Hindlimb muscle (tissue), 1 donor: ENCODE measurements at places on chromosomes 11 and 22.

- DNase-seq: no peak
Measured at GRCh38 chr11:19953909-19954308, 206.4 kb downstream of the DBX1 start.

- no peak for DNase-seq
Measured at GRCh38 chr11:2261436-2262230, 8.8 kb downstream of the ASCL2 start.

DNA sequence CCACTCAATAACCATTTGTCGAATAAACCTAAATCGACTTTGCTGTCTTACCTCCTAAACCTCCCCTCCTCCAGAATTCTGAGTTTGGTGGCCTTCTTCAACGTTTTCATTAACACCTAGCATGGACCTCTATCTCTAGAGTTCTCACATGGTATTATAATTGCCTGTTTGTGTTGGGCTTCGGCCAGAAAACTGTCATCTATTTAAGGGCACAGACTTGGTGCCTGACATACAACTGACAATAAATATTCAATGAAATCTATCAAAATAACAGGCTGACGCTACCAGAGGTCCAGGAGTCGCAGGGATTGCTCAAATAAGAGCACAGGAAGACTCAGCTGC is 687 bp downstream of the ALKBH8 start:
- DNase-seq: no peak

DNA sequence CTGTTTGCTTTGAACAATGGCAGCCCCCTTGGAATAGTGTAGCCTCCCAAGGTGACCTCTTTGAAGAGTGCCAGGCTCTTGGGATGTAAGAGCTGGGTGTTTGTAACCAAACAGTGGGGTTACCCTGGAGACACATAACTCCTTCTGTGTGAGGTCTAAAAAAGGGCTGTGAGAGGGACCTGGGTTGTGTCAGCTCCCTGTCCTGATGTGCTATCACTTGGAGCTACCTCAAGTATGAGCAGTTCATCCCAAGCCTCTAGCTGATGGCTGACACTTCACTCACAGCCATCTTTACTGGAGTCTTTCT is 40.2 kb downstream of the TSPAN18 start:
- no peak for DNase-seq

DNA sequence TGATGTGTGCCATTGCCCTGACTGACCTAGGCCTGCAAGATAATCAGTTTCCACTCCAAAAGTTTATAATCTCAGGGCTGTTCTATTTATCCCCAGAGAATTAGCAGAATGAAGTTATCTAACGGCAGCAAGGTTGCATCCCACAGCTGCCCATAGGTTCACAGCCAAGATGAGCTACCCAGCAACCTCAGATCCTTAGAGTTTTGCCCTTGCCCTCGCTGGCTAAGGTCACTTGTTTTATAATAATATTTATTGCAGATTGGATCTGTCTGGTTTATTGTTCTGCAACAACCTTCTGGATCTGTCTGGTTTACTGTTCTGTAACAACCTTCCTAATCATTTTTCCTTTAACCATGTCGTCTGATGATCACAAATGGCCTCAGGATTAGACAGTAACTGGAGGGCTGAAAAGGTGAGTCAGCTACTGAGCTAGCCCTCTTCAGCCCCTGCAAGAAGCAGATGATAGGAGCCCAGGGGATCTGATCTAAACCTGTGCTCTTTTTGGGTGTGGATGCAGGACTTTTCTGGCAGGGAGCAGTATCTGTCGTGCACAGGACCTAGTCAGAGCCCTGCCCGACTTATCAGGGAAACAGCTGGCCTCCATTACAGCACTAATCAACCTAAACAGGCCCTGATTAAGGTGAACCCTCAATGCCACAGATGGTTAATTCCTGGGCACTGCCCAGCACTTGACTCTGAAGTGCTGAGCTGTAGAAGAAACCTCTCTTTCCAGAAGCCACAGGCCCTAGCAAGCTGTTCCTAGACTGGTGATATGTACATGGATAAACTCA is 642.9 kb upstream of the KIRREL3 start:
- no peak for DNase-seq

DNA sequence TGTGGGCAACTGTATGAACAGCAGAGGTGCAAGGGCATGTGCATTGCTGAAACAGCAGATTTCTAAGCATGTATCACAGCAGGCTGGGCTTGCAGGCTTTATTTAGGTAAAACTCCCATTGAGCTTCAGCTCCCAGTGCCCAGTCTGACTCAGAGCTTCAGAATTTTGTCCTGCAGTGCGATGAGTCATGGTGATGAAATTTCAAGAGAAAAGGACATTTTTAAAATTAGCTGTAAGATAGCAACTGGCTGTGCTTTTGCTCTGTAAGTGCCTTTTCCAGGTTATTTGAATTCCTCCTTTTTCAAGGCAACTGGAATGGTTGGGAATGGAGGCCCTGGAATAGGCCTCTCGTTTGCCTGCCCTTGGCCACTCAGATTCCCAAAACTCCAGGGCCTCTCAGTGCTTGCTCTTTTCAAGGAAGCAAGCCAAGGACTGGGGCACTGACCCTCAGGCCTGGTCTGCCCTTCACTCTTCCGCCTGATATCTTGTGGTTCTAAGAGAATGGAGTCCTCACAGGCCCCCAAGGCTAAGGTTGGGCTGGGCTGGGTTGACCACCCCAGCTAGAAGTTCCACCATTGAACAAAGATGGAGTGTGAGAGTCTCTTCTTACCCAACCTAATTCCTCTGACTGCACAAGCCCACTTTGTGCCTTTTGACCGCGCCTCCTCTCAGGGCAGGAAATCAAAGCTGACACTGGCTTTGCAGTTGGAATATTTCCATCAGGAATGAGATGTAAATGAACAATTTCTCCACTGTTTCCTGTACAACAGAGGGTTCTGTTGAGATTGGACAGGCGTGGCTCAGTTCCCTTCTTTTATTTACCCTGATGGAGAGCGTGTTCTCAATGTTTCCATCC is 59.5 kb upstream of the PRSS23 start:
- peak; percentile 75 for DNase-seq

DNA sequence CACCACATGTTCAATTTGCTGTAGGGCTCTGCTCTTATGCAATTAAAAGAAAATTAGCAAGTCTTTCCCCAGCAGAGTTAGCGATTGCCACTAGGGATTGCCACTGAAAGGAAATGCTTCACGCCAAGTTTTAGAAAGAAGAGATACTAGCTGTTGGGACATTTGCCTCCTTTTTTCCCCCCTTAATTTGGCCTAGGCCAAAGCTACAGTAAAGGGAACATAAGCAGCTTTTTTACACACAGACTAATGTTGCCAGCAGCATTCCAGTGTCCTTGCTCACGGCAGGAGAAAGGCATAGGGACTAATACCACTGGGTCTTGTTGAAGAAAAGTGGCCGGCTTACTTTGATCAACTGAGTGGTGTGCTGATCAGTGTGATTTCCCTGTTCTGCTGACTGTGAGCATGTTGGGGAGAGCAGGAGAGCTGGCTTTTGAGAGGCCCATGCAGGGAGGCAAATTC is 71.2 kb downstream of the PHF21A start:
- DNase-seq: peak; percentile 21

DNA sequence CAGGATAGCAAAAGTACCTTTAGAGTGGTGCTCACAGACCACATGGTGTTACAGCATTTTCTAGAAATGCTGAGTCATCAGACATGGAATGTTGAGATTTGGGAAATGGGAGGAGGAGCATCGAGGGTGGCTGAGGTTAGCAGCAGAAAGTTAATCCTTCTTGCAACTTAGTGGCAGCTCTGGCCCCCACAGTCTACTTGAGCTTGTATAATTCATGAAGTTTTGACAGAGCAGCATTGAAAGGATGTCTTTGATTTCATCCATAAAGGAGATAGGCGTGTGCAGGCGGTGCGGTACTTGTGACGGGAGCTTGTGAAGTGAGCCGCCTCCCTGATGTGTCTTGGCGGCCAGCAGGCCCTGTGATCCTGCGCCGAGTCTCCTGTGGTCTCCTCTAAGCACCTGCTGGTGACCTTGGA is 330.5 kb downstream of the TBC1D22A start:
- DNase-seq: no peak

DNA sequence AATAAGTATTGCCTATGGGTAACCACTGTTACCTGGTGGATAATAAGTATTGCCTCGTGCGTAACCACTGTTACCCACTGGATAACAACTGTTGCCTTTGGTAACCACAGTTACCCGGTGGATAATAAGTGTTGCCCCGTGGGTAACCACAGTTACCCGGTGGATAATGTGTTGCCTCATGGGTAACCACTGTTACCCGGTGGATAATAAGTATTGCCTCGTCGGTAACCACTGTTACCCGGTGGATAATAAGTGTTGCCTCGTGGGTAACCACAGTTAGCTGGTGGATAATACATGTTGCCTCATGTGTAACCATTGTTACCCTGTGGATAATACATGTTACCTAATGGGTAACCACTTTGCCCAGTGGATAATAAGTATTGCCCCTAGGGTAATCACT is 9.8 kb upstream of the NXPE4 start:
- no peak for DNase-seq

DNA sequence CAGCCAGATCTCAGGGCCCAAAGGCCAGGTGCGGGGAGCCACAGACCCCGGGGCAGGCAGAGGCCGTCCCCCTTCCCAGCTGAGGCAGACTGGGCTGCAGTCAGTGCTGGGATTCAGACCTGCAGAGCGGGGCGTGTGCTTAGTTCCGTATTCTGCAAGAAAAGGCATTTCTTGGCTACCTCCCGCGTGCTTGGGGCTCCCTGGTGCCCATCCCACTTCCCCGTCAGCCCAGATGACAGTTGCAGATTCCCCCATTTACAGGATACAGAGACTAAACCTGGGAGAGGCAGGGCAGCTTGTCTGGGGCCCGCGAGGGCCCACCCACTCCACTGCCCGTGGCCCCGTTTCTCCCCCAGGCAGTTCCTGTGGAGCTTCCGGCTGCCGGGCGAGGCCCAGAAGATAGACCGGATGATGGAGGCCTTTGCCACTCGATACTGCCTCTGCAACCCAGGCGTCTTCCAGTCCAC is 18.3 kb downstream of the CYTH4 start:
- DNase-seq: no peak

DNA sequence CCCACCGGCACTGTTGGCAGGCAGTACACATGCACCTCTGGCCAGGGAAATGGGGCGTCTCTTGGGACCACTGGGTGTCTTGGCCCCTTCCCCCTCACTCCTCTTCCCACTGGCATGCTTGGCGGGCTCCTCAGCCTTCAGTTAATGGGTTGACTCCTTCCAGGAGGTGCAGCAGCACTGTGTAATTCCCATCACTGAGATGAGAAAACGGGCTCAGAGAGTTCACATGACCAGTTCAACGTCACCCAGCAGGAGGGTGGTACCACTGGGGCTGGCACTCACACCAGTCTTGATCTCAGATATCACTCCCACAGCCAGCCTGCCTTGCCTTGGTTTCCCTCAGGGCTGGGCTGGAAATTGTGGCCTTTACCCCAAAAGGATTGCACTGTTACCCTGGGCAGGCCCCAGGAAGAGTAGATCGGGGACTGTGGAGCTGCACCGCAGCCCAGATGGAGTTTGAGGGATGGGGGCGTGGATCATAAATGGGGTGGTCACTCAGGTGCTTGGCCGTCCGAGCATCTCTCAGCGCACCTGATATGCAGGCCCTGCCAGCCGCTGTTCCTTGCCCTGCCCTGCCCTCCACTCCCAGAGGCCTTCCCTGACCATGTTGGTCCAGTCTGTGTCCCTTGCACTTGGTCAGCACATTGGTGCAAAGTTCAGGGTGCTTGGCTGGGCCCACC is 16.9 kb downstream of the CAPN5 start:
- no peak for DNase-seq

DNA sequence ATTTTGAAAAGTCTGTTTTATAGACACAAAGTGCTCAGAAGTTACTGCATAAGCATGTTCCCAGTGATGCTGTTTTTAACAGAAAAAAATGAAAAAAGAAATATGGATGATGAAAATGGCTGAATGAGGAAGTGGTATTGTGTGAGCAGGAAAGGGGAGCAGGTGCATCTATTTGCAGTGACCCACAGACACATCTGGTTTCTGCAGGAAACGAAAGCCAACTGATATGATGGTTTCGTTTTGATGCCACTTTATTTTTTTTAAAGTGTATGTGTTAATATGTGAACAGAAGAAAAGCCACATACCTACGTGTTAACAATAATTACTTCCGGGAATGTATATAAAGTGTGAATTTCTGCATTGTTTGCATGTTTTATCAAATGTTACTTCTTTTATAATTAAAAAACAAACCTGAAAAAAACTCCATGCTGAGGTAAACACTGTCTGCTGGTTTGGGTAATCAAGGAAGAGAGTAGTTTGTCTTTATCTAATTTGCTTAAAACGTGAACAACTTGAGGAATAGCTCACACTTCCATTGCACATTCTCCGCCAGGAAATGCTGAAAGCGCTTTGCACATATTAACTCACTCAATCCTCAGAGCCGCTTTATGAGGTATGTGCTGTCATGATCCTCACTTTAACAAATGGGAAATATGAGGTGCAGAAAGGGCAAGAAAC is 1335.9 kb downstream of the TBC1D22A start:
- DNase-seq: no peak

DNA sequence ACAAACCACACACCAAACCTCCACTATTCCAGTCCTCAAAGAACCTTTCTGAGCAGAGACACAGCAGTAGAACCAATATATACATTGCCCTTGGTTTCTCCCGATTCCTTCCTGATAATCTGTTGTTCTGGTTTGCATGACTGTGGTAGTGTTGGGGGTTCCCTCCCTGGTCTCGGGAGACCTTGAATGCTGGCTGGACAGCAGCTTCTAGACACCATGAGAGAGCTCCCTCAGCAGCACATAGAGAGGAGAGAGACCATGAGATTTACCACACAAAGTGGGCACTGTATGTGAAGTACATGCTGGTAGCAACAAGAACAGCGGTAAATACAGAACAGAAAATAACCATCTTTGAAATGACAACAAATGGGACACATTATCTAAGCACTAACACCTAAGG is 2.6 kb downstream of the C11orf91 start:
- no peak for DNase-seq

- no peak for DNase-seq
Measured at GRCh38 chr11:66324664-66325063, 7.8 kb upstream of the CD248 start.

GRCh38 chr11:9774591-9775397 is 110.9 kb downstream of the SWAP70 start:
- no peak for DNase-seq

DNA sequence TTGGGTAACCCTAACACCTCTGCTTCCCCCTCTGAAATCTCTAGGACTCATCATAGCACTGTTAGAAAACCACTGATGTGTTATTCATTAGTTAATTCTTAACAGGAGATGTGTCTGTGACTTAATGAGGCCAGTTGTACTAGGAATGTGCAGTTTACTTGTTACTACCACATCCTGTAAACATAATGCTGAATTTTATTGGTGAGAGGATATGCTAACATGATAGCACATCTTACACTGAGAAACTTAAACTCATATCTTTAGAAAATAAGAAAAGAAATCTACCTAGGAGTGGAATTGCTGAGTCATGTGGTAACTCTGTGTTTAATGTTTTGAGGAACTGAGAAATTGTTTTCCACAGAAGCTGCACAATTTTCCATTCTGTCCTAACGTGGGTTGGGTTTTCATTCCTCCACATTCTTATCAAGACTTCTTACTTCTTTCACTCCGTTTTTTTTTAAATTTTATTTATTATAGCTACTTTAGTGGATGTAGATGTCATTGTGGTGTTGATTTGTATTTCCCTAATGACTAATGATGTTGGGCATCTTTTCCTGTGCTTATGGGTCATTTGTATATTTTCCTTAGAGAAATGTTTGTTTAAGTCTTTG is 33.7 kb downstream of the RNF121 start:
- no peak for DNase-seq

- no peak for DNase-seq
Measured at GRCh38 chr11:75052457-75052856, 44.2 kb downstream of the OR2AT4 start.
